ENCODE measurements at places on chromosomes 6 and 20.

GRCh38 chr6:169170583-169170955 is 83.1 kb downstream of the THBS2 start:
- no peak for DNase-seq

- DNase-seq: no peak
These were observed 181.8 kb upstream of the MCHR2 start for GRCh38 chr6:100175814-100176310.

- no peak for DNase-seq
These were observed 12.2 kb upstream of the C6orf58 start for GRCh38 chr6:127564761-127565160.

DNA sequence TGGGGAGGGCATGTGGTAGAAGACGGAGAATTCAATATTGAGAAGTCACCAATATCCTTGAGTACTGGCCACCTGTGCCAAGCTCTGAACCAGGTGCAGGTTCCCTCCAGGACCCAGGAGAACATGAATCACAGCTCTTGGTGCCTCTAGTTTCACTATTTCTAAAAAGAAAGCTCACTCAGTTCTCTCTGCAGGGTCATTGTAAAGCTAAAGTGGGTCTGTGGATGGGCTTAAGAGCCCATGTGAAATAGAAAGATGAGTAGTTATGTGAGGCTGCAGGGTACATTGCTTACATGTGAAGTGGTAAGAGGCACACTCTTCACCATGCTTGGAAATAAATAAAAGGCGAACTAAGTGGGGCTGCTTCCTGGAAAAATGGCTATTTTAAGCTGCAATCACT is 43.6 kb downstream of the ZNF831 start:
- DNase-seq: no peak

- DNase-seq: no peak
These were observed 30.7 kb downstream of the TUBB2B start for GRCh38 chr6:3196770-3197169.

DNA sequence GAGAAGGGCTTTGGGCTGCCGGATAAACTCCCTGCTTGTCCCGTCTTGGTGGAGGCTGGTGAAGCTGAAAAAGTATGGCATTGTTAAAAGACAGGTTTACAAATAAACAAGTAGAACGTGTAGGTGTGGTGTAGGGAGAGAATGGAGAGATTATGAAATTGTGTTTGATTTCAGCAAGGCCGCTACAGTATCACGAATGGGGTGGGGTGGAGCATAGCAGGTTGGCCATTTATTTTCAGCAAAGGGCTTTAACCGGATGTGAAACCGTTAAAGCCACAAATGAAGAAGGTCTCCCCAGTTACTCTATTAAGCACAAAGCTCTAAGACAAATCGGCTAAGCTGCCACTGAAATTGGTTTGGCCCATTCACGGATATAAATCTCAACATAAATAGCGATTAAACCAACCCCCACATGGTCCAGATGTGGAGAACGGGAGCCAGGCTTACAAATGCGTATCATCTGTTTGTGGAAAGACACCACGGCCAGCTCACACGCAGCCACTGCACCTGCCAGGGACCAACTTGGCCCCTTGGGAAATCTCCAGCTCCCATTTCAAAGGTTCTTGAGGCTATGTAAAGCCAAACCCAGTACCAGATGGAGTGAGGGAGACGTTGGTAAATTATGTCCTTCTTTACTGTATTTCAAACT is 94.0 kb downstream of the ZMYND8 start:
- no peak for DNase-seq

DNA sequence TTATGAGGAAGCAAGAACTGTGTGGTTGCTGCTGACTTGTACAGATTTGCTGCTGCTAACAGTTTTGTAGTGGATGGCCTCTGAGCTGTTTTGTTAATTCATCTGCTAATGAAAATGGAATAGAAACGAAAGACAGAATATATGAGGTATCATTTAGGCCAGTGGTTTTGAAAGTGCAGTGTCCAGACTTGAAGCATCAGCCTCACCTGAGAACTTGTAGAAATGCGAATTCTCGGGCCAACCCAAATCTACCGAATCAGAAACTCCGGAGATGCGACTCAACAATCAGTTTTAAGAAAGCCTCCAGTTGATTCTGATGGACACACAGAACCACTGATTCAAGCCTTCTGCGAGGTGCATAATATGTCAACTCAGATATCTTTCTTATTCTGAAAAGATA is 62.5 kb downstream of the CAP2 start:
- no peak for DNase-seq
